ENCODE measurements at places on chromosomes 1 and 21.
A peak's percentile ranks its signal among the peaks of the same experiment; 100 is the strongest.

- DNase-seq: no peak
Measured at GRCh38 chr1:92980732-92981647, 19.7 kb upstream of the DIPK1A start.

- DNase-seq: no peak
Measured at GRCh38 chr1:8455700-8456307, 137.9 kb downstream of the SLC45A1 start.

- no peak for DNase-seq
Measured at GRCh38 chr1:201748335-201748734, 80.6 kb upstream of the IPO9 start.

DNA sequence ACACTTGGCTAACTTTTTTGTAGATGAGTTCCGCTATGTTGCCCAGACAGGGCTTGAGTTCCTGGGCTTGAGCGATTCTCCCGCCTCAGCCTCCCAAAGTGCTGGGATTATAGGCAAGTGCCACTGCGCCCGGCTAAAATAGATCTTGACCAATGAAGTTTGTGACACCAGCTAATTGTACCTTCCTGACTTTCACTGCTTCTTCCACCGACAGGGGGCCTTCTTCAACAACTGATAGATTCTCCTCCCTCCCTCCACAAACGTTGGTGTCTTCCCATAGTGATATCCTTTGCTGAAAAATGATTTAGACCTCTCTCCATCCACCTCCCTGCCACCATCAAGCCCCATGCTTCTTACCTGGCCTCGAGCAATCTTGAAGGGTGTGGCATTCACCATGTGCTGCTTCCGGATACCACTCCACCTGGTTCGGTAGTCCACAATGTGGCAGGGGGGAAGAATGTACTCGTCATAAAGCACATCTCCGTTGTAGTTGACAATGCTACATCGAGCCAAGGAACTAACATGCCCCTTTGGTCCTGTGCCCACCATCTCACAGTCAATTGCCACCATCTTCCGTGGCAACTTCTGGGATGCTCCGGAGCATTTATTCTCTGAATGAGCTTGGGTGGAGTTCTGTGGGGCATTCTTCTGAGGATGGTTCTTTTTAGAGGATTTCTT is 1.6 kb upstream of the METTL25B start:
- peak; percentile 66 for DNase-seq

DNA sequence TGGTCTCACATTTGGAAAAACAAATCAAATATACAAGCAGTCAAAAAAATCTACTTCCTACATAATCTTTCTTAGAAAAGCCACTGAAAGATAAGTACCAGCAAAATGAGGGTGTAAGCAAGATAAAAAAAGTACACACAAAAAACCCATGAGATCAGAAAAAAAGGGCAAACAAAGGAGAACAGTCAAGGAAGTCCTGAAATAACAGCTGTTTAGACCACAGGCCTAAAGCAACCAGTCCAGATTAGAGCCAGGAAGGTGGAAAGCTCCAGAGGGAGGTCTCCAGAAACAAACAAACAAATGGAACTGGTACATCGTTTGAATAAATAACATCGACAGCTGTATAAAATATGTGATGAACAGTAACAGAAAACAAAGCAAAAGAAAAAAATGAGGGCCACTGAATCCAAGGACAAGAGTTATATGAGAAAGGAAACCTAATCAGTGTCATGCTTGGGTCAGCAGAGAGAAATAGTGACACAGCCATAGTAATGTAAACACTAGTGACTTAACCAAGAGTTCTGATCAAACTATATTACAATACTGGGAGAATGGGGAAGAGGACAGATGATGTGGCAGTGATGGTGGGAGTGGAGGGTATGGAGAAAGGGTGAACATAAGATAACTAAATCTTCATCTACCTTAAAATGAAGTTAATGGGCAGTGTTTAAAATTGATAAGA is 67.5 kb downstream of the NVL start:
- no peak for DNase-seq

GRCh38 chr1:116906812-116907211 is 2.9 kb upstream of the PTGFRN start:
- no peak for DNase-seq

DNA sequence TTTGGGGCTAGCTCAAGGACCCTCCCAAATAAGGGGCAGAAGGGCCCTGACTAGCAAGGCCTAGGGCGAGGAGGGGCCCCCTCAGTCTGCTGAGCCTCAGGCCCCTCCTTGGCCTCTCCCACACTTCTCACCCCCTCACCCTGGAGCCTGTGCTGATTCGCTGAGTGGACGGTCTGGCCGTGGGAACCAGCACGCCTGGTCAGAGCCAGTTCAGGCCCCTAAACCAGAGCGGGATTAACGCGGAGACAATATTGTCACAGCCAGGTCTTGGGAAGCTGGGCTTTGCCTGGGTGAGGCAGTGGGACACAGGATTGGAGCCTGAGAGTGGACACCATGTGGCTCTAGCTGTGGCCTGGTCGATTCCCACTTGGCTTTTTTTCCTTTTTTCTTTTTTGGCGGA is 4.8 kb upstream of the FBLIM1 start:
- DNase-seq: no peak

- DNase-seq: no peak
Measured at GRCh38 chr1:209627027-209627731, 25.0 kb downstream of the LAMB3 start.

DNA sequence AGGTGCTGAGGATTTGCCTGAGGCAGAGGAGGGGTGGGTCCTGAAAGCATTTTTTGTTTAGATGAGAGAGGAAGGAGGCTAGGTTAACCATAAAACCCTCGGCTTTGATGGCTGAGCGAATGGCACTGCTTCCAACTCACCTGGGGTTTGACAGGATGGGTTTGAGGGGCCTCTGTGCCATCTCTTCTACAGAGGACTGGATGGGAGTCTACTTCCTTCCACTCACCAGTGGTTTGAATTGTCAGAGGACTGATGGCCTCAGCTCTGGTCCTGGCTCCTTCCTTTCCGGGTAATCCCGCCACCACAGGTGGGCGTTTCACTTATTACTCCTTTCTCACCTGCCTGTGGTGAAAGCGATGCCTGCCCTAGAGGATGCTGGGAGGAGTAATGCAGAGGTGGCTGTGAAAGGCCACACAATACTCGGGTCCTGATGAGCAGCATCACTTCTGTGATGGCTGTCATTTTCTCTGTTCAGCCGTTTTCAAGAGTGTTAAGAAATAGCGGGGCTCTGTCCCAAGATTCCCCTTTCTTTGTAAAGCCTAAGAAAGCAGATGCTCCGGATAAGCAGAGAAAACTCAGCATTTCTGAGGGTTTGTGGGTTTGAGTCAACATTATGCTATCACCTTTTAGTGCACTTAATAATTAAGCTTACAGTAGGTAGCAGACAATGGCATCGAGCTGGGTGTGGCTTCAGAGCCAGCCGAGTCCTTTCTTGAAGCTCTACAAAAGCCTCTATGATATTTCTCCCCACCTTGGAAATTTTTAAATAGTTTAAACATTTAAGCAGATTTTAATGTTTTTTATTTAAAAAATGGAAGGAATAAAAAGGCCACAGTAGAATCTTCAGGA is 220.7 kb downstream of the HLX start:
- DNase-seq: no peak

DNA sequence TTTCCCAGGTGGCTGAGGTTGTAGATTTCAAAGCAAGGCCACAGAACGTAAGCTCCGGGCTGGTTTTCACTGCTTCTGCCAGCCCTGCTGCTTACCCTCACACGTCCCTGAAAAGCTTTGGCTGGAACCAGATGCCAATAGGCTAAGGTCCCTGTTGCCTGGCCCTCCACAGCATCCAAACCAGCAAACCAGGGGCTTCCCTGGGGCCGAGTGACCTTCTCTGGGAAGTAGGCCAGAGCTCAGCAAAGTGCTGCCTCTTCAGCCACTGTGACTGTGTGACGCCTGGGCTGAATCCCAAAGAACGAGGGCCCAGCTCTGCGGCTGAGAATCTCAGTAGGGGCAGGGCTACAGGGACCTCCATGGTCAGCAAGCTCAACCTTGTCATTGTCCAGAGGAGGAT is 28.9 kb upstream of the RBM15 start:
- DNase-seq: no peak

DNA sequence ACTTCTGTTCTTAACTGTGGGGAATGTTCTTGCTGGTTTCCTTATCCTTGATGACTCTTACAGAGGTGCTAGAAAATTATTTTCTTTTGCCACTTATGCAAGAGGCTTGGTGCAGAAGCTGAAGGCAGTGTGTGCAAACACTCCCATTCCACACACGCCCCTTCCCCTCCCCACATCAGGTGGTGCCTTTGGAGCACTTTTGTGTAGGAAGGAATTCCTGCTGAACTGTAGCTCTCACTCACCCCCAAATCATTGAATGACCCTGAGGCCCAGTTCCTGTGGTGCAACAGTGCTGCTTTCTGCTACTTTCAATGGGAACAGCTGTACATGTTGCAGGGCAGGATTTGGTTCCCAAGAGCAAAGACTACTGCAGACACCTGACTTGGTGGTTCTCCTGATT is 101.8 kb downstream of the CD247 start:
- DNase-seq: no peak

- no peak for DNase-seq
Measured at GRCh38 chr1:67609577-67610341, 75.2 kb upstream of the GADD45A start.

GRCh38 chr1:204207136-204207616 is 6.6 kb downstream of the GOLT1A start:
- DNase-seq: peak; percentile 93

DNA sequence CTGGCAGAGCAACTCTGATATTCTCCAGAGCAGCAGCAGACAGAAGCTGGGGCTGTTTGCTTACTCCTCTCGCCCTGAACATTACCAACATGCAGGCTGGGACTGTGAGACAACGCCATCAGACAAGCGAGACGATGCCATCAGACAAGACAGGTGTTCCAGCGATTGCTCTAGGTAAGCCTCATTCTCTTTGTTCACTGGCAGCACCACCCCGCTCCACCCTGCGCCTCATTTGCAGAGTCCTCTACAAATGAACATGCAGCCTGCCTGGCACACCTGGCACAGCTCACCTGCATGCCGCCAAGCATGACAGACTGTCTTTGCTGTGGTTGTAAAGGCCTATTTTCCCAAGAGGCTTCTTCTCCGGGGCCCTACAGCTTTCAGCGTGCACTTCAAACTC is 346.2 kb downstream of the SMYD3 start:
- DNase-seq: no peak

GRCh38 chr1:4553761-4554160 is 100.6 kb upstream of the AJAP1 start:
- DNase-seq: no peak

- DNase-seq: no peak
Measured at GRCh38 chr1:111988377-111988742, 1.1 kb downstream of the KCND3 start.

DNA sequence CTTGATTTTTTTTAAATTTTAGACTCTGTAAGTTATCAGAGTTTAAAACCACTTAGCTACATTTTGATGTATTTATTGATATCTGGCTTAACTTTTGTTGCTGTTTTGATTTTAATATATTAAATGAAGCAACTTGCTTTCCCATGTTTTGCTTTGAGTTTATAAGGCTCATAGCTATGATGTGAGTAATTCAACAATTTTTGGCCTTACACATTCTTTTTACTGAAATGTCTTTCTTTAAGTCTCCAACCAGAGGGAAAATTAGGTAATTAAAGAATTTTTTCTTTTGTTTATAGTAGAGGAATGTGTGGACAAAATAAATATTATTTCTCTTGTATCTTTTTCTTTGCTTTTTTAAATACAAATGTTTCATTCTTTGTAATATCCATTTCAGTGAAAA is 258.3 kb upstream of the ADAMTS5 start:
- no peak for DNase-seq

DNA sequence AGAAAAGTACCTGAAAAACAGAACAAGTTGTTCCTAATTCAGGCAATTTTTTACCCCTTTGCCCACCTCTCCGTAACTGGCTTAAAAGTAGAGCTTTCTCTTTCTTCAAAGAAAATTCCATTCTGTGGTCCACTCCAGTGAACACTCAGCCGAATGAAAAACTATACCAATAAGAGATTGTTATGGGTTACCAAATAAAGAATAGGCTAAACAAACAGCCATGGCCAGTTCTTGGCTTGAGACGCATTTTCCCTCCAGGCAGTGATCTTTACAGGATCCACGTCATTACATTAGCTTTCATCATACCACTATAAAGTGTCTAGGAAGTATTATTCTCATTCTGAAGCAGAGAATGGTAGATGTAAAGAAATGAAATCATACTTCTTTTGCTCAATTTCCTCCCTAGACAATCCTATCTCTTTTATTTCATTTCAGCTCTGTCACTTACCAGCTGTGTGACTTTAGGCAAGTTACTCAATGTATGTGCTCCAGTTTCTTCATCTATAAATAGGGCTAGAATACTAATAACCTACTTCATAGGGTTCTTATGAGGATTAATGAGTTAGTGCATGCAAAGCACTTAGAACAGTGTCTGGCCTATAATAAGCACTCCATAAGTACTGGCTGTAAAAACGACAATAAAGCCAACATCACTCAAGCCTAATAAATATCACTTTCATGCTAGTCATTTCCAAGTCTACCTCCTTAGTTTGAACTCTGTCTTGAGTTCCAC is 26.5 kb upstream of the TRIM45 start:
- DNase-seq: no peak

Measured in WTC11 (cell line).